ENCODE measurements at places on chromosomes 16 and 17.

DNA sequence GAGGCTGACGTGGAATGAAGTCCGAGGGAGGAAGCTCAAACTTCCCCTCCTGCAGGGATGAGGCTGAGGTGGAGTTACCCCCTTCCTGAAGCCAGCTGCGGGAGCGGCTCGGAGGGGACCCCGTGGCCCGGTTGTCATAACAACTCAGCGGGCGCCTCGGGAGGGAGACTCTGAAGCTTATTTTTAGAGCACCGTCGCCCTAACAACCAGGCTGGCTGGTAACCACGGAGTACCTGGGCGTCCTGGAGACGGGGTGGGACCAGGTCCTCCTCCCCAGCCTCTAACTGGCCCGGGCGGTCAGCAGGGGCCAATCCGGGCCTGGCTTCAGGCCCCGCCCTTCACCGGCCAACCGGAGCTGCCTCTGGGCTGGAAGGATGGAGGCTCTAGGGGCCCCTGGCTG is 27.7 kb downstream of the NECAB2 start:
- DNase-seq, result peak; percentile 98

DNA sequence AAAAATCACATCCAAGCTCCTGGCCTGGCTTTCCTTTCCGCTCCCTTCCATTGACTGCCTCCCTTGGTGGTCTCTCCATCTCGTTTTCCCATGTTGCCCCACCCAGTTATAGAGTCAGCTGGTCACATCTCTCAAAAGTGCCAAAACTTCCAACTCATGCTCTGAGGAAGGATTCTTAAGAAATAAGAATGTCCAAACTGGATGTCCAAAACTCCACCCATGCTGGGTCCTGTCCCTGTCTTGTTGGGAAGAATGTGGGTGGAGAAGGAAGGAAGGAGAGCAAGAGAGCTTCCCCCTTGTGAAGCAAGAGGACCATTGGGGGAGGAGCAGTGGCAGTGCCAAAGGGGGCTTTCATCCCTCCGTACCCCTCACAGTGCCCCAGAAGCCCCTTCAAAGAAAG is 44.6 kb upstream of the MAP3K14 start:
- no peak for DNase-seq

DNA sequence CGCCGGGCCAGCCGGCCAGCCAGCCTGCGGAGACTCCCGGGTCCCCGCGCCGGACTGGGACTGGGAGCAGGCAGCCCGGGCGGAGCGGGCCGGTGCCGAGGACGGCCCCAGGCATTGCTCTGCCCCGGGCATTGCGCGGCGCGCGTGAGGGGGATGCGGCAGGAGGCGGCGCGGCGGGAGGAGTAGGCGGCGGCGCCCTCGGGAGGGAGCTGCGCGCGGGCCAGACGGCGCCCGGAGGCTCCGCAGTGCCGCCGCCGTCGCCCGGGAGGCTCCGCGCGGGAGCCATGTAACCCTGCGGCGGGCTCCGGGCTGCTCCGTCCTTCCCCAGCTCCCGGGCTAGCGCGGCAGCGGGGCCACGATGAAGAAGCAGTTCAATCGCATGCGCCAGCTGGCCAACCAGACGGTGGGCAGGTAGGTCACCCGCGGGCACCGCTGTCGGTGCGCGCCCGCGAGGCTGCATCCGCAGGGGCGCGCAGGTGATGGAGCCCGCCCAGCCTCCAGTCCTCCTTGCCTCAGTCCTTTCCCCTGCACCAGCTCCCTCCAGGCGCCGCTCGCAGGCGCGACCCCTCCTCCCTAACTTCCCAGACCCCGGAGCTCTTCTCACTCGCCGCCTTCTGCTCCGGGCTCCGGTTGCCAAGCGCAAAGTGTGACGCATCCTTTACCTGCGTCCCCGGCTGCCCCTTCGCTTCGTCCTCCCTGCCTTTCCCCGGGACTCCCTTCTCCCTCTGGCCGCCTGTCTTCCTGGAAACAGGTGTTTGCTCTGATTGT is at the start of gene ARHGAP44:
TSS of gene ARHGAP44 (plus strand) at position 18 of the 768 bp plus-strand sequence. CDS start at position 359, 341 bp downstream.
- DNase-seq, result peak; percentile 63

- DNase-seq, result no peak
Measured at GRCh38 chr17:41868568-41868967, 3.3 kb upstream of the KLHL11 start.

DNA sequence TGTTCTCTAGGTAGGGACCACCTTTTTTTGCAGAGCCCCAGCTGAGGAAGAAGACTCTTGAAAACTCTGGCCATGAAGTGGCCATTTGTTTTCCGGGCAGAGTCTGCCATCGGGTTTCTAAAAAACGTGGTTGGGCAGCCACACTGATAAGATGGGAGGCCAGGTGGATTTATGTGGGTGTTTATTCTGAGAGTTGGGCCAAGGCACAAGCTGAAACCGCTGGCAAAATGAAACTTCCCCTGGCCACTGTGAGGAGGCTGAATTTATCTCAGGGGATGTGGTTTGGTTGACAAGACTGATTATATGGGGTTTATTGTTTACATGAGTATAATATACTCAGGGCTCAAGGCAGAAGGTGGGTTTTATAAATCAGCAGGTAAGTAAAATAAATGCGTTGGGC is 421.8 kb downstream of the UTP18 start:
- DNase-seq, result no peak

- DNase-seq, result no peak
Measured at GRCh38 chr16:21164521-21165168, 6.2 kb downstream of the LDAF1 start.

GRCh38 chr17:74960570-74961342 is 11.8 kb downstream of the HID1 start:
- no peak for DNase-seq

GRCh38 chr17:78828470-78829185 is 12.0 kb downstream of the USP36 start:
- DNase-seq, result no peak

GRCh38 chr17:7897773-7898172 is 9.2 kb downstream of the CHD3 start:
- peak; percentile 37 for DNase-seq

GRCh38 chr17:4340914-4341615 is 25.4 kb downstream of the UBE2G1 start:
- DNase-seq, result no peak

GRCh38 chr17:68587026-68587425 is 14.1 kb downstream of the FAM20A start:
- no peak for DNase-seq

DNA sequence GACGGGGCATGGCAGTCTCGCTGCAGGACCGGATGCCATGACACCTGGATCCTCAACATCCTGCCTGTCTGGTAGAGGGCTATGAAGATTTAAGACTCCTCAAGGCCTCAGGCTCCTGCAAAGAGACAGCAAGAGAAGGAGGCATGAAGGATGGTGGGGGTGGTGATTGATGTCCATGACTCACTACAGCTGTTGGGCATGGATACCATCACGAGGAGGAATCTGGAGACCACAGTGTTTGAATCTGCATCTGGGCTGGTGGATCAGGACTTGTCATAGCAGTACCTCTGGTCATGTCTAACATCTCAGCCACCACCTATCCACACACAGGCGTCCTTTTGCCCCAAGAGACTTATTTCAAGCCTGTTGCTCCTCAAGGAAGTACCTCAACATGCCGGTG is 50.2 kb upstream of the WSCD1 start:
- no peak for DNase-seq

- DNase-seq, result no peak
Measured at GRCh38 chr17:19346351-19347255, 15.9 kb downstream of the B9D1 start.

- peak; percentile 30 for DNase-seq
Measured at GRCh38 chr16:66427036-66427860, at the start of gene BEAN1. Gene BEAN1, plus strand, starts transcription at chr16:66427295. Its CDS starts 10,382 bp downstream, at chr16:66437677.

DNA sequence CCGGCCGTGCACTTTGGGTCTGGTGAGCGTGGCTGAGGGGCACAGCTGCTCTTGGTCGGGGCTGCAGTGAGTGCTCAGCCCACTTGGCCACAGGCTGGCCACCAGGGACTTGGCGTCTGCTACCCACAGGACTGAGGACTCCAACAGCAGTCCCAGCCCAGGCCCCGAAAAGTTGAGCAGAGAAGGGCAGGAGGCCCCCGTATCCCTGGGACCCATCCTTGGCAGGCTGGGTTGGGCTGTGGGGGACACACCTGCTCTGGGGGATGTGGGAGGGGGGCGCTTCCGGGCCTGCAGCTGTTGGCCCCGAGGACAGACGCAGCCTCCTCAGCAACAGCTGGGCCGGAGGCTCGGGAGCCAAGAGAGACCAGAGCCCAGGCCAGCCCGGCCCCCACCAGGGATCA is 19.4 kb upstream of the SSTR5 start:
- DNase-seq, result no peak

GRCh38 chr17:49880291-49881053 is 32.6 kb upstream of the TAC4 start:
- DNase-seq, result peak; percentile 57

- DNase-seq, result no peak
Measured at GRCh38 chr17:49916854-49917515, 52.0 kb upstream of the DLX4 start.

GRCh38 chr17:4444782-4445473 is 11.2 kb downstream of the SPNS3 start:
- no peak for DNase-seq

GRCh38 chr16:20879175-20880040 is 20.8 kb downstream of the DCUN1D3 start:
- no peak for DNase-seq

GRCh38 chr16:12846592-12846991 is 42.9 kb upstream of the CPPED1 start:
- DNase-seq, result no peak

DNA sequence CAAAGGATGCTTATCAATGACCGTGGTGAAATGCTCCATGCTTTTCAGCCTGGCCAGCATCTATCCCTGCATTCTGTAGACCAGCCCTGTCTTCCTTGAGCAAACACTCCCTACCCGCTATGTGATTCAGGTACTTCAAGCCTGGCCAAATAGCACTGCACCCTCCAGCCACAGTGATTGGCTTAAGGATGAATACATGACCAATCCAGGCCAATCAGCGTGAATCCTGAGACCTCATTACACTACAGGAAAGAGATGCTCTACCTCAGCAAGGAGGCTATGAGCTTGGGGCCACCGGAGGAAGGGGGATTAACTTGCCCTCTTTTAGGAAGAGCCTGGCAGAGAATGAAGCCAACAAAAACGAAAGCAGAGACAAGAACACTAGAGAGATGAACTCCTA is 162.5 kb downstream of the ZNF423 start:
- peak; percentile 7 for DNase-seq

GRCh38 chr16:14501331-14502255 is 128.5 kb downstream of the PARN start:
- peak; percentile 49 for DNase-seq

DNA sequence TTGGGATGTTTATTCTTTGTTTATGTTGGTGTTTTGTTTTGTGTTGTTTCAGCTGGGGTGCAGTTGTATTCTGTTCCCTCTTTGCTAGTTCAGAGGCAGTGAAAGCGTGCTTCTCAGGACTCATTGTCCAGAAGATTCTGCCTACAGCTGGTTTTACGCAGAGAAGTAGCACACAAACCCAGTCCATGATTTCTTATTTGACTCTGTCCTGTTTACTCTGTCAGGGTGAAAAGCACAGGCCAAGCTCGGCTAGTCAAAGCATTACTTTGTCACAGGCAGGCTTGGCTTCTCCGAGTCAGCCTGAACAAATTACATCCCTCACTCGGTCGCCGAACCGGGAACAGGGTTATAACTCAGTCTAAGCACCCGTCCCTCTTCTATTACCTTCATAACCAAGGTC is 435.0 kb downstream of the MAF start:
- DNase-seq, result no peak

- DNase-seq, result no peak
Measured at GRCh38 chr16:62391134-62391533, 354.9 kb upstream of the CDH8 start.

DNA sequence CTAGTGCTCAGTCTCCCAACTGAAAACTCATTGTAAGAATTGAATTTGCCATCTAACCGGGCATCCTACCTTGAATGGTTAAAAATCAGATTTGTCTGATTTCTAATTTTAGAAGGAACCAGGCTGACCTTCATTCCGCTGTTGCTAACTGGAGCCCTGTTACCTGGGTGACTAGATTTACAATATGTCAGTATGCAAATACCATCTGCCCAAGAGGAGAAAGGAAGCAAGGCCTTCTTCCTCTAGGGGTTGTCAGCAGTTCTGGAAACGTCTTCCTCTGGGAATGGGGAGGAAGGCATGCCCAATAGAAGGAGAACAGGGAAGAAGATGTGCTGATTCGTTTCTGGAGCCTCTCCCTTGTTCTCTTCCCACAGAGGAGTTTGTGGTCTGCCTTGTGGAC is 137.9 kb downstream of the PITPNC1 start:
- DNase-seq, result peak; percentile 11

- no peak for DNase-seq
Measured at GRCh38 chr17:16446338-16446983, 31.1 kb downstream of the TRPV2 start.

GRCh38 chr16:661184-661821 is 6.6 kb upstream of the RHOT2 start:
- DNase-seq, result no peak

DNA sequence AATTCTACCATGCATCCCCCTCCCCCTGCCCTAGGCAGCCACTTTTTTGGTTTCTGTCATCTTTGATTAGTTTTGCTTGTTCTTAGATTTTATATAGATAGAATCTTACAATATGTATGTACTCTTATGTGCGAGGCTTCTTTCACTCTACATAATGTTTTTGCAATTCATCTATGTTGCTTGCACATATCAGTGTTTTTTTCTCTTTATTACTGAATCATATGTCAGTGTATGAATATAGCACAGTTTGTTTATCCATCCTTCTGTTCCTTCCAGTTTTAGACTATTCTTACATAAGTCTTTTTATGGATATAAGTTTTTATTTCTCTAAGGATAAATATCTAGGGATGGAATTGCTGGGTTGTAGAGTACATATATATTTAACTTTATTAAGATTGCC is 26.6 kb downstream of the NLK start:
- DNase-seq, result no peak

DNA sequence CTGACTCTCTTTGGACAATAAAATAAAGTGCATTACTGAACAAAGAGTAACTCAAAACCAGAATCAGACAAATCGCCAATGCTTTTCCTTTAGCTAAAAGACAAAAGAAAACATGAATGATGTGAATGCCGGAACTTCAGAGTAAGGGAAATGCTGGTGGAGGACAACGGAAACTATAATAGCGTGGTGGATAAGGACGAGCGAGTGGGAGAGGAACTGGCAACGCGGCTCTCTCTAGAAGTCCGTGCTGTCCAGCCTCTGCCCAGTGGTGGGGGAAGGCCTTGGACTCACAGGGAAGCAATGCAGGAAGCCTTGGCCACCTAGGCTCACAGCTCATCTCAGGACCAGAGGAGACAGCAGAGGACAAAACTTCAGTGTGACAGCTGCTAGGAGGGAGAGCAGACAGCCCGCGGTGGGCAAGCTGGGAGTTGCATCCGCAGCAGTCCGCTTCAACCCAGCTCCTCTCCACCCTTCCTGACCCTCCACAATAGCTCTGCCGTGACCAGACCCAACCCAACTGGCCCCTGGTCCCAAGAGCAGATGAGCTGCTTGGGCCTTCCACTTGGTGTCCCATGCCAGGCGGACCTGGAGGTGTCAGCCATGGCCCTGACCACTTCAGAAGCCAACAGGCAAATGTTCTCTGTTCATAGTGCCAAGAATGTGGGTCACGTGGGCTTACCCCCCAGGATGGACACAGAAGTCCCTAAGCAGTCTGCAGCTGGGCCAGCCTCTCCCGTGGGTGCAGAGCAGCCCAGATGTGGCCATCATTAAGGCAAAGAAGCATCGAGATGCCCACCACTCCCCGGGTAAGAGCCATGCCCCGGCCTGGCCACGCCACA is 5.3 kb upstream of the FAAP100 start:
- no peak for DNase-seq
